GM04503 (cell line): ENCODE measurements at places on chromosomes 7 and 10.
A peak's percentile ranks its signal among the peaks of the same experiment; 100 is the strongest.

GRCh38 chr7:47931005-47932004 is 17.0 kb downstream of the PKD1L1 start:
- DNase-seq = no peak

- peak; percentile 64 for DNase-seq
Observed at GRCh38 chr10:83539528-83540308, 599.6 kb upstream of the GHITM start.

GRCh38 chr7:95430864-95431263 is 4.0 kb downstream of the PON2 start:
- DNase-seq = no peak

- no peak for DNase-seq
Observed at GRCh38 chr10:99527526-99528493, 4.9 kb upstream of the NKX2-3 start.
